ENCODE measurements at places on chromosomes 16 and 17. TPM values are rescaled to one million over a fixed set of nuclear protein-coding genes. Genes with fewer than 3 reads are reported as not detected.

COX10 gene
- total RNA-seq = 42.4 TPM

GRCh38 chr16:4094127-4094773 lies 22.0 kb downstream of the ADCY9 start:
- no peak for DNase-seq

TMED6 gene
- total RNA-seq = not detected

KCNH6 gene
- total RNA-seq = 0.31 TPM

GGT6 gene
- 10.5 TPM for total RNA-seq

Data from tongue (tissue), 3 donors.